Ovary (tissue), 10 donors: ENCODE measurements at places on chromosomes 11 and 22. TPM values are rescaled to one million over a fixed set of nuclear protein-coding genes. Genes with fewer than 3 reads are reported as not detected.
A peak's percentile ranks its signal among the peaks of the same experiment; 100 is the strongest.

The TSPAN4 gene
- polyA plus RNA-seq: 6.4 TPM

The MYEOV gene
- polyA plus RNA-seq: not detected

DNA sequence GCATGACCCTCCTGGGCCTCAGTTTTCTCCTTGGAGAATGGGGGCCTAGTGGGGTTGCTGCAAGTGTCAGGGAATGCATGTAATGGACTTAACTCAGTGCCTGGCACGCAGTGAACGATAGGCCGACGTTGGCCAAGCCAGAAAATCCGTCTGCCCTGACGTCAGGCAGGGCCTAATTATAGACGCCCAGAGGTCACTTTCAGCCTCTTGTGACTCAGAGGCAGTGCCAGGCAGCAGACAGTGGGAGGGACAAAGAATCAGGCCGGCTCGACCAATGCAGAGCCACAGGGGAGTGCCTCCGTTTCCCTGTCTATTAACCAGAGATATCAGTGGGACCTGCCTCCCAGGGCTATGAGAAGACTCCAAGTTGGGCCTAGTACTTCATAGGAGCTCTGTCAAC, 115.0 kb downstream of the MN1 start:
- DNase-seq: peak; percentile 52

GRCh38 chr11:71172680-71173079, 79.7 kb downstream of the SHANK2 start:
- DNase-seq: no peak

The NNMT gene
- polyA plus RNA-seq: 136 TPM

DNA sequence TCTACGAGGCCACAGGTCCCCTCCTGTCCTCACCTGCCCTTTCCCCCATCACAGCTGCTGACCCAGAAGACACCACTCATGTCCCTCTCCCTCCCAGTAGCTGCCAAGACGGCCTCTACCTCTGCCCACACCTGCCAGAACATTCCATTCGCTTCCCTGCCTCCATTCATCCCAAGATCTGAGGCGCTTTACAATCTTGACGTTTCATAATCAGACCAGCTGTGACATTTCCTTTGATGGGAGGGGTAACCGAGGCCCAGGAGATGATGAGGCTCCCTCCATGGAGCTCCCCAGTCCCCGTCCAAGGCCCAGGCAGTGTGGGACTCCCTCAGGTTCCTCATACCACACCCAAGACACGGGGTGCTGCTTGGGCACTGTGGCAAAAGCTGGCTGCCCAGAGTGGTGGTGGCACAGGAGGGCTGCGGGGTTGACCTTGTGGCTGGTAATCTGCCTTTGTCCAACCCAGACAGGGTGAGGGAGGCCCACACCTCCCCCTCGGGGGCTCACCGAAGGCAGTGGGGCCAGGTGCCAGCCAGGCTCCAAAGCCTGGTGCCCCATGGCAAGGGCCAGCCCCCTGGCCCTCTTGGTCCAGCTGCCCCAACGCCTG, 17.3 kb downstream of the PHLDA2 start:
- no peak for DNase-seq

The ARHGAP20 gene
- polyA plus RNA-seq: 1.1 TPM

The KIF18A gene
- 0.28 TPM for polyA plus RNA-seq

The PRAME gene
- 8.7 TPM for polyA plus RNA-seq

DNA sequence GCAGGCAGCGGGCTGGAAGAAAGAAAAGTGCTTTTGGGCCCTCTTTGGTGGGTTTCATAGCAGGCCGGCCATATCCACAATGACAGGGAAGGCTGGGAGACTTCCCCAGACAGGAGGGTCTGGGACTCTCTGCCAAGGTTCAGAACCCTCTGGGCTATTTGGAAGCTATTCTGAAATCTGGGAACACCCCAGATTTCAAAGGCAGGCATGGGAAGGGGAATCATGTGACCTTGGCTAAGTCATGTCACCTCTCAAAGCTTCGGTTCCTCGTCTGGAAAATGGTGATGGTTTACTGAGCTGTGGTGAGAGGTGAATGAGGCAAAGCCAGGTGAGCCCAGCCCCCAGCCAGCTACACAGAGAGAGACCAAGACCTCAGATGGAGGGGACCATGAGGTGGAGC, 4.6 kb downstream of the CASTOR1 start:
- DNase-seq: no peak

GRCh38 chr22:46985507-46985882, 223.0 kb downstream of the TBC1D22A start:
- no peak for DNase-seq

The GDPD4 gene
- polyA plus RNA-seq: not detected

DNA sequence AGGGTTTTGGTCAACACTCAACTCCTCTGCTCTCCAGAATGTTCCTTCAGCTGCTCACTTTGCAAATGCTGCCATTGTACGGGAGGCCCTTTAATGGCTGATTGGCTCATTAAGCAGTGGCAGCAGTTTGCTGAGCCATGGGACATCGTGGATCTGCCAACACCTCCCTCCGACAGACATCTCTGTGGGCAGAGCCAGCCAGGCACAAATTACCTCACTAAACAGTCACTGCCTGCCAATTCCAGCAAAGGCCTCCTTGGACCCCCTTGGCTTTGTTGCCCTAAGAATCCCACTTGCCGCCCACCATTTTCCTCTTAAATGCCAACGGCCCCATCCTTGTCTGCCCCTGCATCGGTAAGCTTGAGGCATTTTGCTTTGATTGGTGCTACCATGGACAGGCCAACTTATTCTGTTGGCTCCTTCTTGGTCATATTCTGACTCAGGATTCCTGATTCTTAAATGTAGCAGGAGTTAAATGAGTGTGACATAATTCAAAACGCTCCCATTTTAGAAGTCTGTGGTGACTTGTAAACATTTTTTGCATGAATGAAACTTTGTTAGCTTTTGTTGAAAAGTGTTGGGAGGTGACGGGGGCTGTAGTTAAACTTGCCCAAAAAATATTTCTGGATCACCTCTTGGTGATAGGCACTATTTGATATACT, 57.5 kb upstream of the LMO2 start:
- no peak for DNase-seq

The RIBC2 gene
- 0.25 TPM for polyA plus RNA-seq

DNA sequence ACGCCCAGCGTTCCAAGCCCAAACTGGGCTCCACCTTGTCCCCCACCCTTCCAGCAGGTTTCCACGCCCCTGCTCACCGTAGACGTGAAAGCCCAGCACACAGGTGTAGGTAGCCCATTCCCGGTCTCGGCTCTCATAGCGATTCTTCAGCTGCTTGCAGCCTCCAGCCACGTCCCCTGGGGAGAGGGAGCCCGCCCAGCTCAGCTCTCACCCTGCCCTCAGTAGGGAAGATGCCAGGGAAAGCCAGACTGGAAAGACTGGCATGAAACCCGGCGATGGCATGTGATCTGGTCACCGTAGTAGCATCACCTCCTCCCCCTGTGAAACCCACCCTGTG, 1.4 kb upstream of the MTA2 start:
- peak; percentile 45 for DNase-seq

- no peak for DNase-seq
Measured at GRCh38 chr11:19675397-19675796, 37.2 kb upstream of the NAV2 start.

The TIMP3 gene
- polyA plus RNA-seq: 119 TPM

DNA sequence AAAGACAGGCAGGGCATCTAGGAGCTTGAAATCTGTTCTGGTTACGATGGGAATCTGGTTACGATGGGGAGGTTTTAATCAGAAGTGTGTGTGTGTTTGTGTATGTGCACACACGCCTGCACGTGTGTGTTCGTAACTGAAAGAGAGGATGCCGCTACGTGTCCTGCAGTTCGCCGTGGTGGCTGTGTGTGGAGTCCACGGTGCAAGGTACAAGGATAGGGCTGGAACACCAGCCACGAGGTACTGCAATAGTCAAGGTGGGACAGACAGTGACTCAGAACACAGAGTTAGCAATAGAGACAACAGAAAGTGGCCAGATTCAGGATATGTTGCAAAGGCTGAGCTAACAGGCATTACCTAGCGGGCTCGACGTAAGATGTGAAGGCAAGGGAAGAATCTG, 46.7 kb downstream of the IGSF9B start:
- DNase-seq: no peak

The KCNQ1OT1 gene
- 0.43 TPM for polyA plus RNA-seq

GRCh38 chr11:124846070-124846673, 19.1 kb upstream of the ROBO3 start:
- no peak for DNase-seq

DNA sequence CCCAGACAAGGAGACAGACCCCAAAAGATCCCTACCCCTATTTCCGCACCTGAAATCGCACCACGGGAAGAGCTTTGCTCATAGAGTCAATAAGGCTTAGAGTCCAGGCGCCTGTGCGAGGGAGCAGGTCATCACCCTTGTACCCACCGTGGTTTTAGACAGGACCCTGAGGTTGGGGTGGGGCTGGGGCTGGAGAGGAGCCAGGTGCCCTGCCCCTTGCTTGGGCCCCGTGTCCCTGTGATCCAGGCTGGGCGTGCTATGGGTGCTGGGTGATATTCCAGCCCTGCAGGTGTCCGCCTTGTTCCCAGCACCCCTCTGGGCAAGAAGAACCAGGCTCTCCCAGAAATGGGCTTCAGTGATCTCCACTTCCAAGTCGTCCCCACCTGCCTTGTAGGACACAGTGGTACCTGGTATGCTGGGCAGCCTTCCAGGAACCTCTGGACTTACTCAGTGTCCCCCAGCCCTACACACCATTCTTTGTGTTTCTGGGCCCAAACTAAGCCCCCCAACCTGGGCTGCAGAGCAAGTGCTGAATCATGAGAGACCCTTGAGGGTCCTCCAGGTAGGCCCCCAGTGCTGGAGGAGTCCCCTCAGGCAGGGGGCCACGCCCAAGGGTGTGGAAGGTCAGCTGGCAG, 4.5 kb downstream of the CD81 start:
- peak; percentile 27 for DNase-seq

GRCh38 chr11:73384872-73385689, 8.9 kb downstream of the RELT start:
- no peak for DNase-seq

- DNase-seq: no peak
Measured at GRCh38 chr22:40973144-40973543, 22.0 kb downstream of the RBX1 start.

The KMT5B gene
- 36.8 TPM for polyA plus RNA-seq

DNA sequence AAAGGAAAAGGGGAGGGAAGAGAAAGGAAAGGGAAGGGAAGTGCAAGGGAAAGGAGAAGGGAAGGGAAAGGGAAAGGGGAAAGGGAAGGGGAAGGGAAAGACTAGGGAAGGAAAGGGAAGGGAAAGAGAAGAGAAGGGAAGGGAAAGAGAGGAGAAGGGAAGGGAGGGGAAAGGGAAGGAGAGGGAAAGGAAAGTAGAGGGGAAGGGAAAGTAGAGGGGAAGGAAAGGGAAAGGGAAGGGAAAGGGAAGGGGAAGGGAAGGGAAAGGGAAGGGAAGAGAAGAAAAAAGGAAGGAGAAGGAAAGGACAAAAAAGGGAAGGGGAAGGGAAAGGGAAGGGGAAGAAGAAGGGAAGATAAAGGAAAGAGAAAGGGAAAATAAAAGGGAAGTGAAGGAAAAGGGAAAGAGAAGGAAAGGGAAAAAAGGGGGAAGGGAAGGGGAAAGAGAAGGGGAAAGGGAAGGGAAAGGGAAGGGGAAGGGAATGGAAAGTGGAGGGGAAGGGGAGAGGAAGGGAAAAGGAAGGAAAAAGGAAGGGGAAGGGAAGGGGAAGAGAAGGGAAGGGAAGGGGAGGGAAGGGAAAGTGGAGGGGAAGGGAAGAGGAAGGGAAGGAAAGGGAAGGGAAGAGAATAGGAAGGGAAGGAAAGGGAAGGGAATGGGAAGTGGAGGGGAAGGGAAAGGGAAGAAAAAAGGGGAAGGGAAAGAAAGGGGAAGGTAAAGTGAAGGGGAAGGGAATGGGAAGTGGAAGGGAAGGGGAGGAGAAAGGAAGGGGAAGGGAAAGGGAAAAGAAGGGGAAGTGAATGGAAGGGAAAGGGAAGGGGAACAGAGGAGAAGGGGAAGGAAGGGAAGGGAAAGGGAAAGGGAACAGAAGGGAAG, 138.2 kb downstream of the SPATA19 start:
- no peak for DNase-seq

The ATG16L2 gene
- 29.2 TPM for polyA plus RNA-seq

DNA sequence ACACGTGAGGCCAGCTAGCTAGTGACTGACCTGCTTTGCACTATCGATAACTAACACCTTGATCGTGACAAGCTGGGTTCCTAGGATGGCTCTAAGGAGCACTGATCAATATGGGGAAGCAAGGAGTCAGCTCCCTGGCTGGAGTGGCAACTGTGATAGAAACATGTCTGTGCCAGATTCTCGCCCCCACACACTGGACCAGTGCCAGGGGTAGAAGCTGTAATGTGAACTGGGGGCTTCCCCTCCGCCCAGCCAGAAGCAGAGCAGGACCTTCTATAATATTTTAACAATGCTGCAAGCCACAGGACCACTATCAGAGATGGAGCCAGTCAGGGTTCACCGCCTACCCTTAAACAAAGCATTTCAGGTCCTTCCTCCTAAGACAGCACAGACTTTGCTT, 96.5 kb downstream of the DSCAML1 start:
- no peak for DNase-seq

The RAG2 gene
- polyA plus RNA-seq: not detected

DNA sequence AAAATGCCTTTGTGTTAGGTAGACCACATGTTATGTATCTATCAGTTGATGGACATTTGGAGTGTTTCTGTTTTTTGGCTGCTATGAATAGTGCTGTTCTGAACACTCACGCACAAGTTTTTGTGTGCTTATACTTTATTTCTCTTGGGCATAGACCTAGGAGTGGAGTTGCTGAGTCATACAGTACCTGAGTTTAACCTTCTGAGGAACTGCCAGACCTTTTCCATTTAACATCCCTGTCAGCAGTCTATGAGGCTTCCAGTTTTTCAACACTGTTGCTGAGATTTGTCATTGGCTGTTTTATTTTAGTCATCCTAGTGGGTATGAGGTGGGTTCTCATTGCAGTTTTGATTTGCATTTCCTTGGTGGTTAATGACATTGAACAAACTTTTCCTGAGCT, 4.4 kb downstream of the CTTN start:
- DNase-seq: no peak
